ENCODE measurements at places on chromosomes 12 and 14.

- no peak for DNase-seq
Measured at GRCh38 chr14:76720382-76720813, 40.9 kb upstream of the VASH1 start.

- DNase-seq: no peak
Measured at GRCh38 chr14:85112762-85113161, 417.2 kb upstream of the FLRT2 start.

- no peak for DNase-seq
Measured at GRCh38 chr14:71758229-71758951, 173.8 kb upstream of the RGS6 start.

- DNase-seq: peak; percentile 40
Measured at GRCh38 chr14:61472011-61472672, 150.8 kb downstream of the PRKCH start.

DNA sequence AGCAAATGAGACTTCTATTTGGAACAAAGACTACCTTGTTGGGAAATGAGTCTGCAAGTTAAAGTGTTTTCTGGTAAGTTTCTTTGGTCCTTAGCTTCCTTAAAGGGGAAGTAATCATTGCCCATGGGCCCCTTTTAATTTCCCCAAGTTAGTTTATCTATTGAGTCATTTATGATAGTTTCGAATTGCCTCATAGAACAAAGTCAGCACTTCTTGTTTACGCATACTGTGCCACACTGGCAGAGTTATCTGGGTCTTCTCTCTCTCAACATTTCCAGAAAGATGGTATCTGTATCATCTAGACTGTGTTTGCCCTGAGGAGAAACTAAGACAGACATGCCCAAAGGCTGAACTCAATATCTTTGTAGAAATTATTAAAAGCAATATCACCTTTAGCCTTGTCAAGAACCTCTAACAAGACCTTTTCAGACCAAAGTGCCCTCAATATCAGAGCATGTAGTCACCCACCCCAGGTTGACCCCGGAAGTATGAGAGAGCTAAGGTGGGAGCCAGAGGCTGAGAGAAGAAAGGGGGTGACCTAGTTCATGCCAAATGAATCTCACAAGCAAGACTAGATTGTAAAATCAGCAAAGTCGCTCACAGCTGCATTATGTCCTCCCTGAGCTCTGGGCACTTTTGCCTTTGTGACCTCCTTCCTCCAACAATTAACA lies 40.0 kb downstream of the GPR65 start:
- no peak for DNase-seq

DNA sequence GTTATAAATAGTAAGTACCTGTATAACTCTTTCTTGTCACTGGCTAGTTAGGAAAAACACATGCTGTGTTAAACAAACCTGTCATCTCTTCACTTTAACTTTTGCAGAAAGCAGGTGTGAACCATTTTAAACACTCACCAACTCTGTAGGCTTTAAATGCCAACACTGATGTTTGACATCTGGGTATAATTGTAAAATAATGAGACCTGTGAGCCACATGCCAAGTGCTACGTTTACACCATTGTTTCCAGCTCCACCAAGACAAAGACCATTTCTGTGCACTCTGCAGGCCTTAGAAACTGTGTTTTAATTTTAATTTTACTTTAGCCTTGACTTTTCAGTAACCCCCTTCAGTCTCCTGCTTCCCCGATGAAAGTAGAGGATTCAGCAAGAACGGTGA lies 11.0 kb downstream of the TPH2 start:
- no peak for DNase-seq

DNA sequence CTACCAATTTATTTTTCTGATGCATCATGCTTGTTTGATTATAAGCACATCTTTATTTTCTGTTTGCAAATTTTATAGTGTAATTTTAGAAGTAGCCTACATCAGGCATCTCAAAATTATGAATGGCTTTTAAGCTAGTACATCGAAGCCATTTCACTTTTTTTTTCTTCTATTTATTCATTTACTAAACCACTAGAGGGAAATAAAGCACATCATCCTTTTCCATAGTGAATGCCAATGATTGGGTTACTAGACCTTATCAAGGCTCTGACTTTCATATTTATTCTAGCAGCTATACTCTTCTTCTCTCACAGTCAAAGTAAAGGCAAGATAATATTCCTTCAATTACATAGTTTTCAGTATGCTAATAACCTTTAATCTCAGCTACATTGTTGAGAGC lies 736.4 kb upstream of the LRFN5 start:
- no peak for DNase-seq

GRCh38 chr12:1886396-1887008 lies 31.9 kb downstream of the CACNA2D4 start:
- no peak for DNase-seq

DNA sequence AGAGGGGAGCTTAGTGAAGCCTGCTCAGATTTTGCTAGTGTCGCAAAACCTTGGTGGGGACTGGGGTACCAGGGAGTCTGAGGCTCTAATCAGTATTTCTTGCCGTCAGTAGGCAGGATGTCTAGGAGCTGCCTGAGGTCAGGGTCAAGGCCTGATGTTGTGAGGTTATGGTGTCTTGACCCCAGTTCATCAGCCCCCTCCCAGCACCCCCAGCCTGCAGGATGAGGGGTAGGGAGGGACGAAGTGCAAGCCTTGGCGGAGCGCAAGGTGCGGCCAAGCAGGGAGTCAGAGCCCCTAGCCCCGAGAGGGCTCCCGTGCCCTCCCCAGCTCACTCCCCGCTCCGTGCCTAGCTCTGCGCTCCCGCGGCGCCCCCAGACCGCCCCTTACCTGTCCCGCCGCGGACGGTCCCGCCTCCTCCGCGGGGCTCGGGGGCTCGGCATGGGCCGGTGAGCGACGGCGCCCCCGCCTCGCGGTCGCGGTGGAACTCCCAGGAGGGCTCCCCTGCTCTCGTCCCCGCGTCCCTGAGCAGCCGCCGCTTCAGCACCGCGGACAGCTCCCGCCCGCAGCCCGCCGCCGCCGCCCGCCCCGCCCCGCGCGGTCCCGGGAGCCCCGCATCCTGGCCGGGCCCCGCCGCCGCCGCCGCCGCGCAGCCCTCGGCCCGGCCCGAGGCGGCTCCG lies 347 bp downstream of the SYNDIG1L start:
- DNase-seq: peak; percentile 58

DNA sequence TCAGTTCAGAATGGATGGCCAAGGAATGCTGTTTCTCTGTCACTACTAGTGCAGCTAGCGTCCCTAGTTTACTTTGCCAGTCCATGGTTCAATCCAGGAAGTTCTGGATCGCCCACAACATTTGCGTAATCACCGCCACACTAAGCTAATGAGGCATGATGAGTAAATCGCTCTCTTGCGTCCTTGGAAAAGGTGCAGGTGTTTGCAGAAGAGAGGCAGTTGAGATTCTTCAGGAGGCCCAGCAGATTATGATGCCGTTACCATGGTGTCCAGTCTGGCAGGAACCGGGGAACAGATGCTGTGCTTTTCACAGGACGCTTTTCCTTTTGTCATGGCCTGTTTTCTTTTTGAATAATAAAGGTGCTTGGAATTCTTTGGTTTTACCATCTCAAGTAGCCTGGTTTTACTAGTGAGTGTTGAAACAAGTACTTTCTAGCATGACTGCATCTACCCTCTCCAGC lies 9.0 kb downstream of the TPH2 start:
- DNase-seq: no peak

GRCh38 chr12:89861086-89861485 lies 152.4 kb upstream of the ATP2B1 start:
- DNase-seq: no peak

DNA sequence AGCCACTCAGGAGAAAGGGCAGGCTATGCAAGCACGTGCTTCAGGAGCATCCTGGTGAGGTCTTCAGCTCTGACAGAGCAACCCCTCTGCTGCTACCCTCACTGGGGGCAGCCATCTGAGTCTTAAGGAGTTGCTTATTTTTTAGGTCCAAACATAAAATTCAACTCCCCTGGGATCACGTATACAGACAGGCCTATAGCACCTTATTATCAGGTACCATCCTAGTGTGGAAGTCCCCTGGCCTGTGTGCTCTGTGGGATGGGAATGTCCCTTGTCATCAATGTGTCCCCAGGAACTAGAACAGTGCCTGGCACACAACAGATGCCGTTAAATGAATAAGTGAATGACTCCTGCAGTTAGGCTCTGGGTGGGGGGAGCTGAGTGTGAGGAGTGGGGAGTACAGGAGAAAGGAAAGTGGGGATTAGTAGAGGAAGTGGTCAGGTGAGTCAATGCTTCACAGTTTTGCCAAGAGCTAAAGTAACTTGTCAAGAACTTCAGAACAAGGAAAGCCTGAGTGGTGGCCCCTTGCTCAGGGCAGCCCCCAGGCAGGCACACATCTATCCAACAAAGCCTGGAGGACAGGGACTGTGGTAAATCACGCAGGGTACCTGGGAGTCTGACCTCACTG lies 33.5 kb downstream of the DAD1 start:
- DNase-seq: no peak

DNA sequence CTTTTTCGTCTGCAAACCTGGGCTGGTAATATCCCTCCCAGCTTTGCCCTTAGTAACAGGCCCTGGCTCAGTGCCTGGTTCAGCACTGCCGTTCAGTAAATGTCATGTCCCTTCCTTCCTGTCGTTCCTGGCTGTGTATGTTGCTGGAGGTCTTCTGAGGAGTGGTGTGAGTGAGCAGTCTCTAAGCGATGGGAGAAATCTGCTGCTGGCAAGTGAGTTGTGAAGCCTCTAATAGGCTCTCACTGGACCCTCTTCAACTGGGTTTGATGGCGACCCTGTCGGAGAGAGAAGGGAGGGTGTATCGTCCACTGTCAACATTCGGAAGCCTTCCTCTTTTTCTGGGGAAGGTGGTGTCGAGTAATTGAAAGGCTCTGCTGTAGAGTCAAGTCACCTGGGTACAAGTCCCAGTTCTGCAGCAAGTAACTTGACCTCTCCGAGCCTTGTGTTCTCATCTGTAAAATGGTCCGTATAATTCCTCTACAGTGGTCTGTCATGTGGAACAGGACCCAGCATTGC lies 62.8 kb downstream of the HRK start:
- no peak for DNase-seq

DNA sequence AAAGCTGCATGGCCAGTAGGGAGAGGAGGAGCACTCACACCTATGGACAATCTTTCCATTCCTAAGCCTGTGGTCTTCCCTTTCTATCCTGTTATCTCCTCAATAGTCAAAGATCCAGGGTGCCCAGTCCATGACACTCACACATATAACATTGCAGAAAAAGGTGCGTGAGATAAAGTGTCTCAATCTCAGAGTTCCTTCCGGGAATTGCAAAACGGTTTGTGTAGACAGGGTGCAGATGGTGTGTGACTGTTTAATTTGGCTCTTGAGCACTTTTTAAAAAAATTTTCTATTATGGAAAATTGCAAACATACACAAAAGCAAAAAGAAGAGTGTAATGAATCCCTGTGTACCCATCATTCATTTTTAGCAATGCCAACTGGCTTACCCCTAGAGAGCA lies 1493.6 kb downstream of the AACS start:
- DNase-seq: no peak

DNA sequence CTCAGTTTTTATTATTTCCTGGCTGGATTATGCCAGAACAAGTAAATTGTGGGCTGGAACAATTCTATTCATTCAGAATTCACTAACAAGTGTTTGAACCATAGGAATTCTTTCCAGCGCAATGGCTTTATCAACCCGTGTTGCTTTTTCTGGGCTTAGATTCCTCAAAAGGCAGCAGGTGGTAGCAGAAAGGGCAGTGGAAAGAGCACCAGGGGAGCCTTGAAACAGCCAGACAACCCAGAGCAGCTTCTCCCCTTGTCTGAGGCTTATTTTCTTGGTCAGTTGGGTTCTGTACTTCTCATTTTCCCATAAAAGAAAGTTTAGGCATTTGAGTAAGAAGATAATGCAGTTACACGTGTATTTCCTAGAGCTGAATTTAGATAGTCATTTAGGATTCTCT lies 130.7 kb downstream of the OTOGL start:
- DNase-seq: no peak

DNA sequence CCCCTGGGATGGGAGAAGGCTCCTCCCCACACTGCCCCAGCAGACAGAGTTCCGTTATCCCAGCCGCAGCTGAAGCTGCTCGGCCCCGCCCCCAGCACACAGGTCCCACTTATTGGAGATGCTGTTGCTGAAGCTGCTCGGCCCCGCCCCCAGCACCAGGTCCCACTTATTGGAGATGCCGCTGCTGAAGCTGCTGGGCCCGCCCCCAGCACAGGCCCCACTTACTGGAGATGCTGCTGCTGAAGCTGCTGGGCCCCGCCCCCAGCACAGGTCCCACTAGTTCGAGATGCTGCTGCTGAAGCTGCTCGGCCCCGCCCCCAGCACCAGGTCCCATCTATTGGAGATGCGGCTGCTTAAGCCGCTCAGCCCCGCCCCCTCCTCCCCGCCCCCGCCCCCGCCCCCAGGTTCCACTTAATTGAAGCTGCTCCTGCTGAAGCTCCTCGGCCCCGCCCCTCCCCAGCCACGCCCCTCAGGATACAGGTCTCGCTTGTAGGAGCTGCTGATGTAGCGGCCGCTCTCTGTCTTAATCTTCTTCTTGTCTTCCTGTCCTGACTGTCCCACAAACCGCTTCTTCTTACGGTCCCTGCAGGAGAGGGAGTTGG lies 12.0 kb downstream of the CFAP73 start:
- no peak for DNase-seq

- DNase-seq: peak; percentile 30
Measured at GRCh38 chr12:40152783-40153383, 47.0 kb upstream of the SLC2A13 start.

- no peak for DNase-seq
Measured at GRCh38 chr12:4800555-4800954, 80.4 kb downstream of the GALNT8 start.

GRCh38 chr12:116106870-116107269 lies 170.6 kb downstream of the MED13L start:
- no peak for DNase-seq

DNA sequence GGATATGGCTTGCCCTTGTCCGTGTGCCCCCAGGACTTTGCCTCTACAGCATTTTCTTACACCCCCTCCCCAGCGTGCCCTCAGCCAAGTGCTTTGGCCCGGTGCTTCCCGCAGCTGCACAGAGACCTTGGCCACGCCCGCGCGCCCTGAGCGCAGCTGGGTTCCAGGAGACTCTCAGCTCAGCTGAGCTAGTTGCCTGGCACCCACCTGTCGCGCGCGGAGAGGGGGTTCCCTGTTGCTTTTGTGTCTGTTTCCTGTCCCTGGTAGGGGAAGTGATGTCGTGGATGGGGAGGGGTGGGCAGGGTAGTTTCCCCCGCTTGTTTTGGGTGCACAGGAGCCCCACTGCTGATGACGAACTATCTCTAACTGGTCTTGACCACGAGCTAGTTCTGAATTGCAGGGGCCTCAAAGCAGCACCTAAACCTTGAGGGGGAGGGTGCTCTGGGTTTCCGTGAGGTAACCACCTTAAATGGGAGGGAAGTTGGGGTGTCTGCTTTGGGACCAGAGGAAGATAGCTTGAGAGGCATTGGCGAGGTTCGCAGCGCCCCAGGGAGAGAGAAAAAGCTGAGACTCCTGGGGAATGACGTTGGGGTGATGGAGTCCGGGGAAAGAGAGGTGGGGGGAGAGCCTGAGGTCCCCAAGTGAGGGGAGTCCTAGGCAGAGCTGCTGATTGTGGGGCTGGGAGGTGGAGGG lies 1.5 kb downstream of the DIO3 start:
- DNase-seq: no peak
